ENCODE measurements at places on chromosomes 2 and 18. TPM values are rescaled to one million over a fixed set of nuclear protein-coding genes. Genes with fewer than 3 reads are reported as not detected.
A peak's percentile ranks its signal among the peaks of the same experiment; 100 is the strongest.

GRCh38 chr2:201709049-201709448 lies 10.6 kb upstream of the MPP4 start:
- peaks cover 24% of the 10 kb centered on the region for H3K36me3 ChIP-seq
- no peaks in the 10 kb centered on the region for H3K27me3 ChIP-seq
- H3K4me1 ChIP-seq: peaks cover 4% of the 10 kb centered on the region
- H3K4me3 ChIP-seq: no peak overlapping the region
- H3K27ac ChIP-seq: no peak overlapping the region

Gene RHBDD1
- 31.3 TPM for total RNA-seq

DNA sequence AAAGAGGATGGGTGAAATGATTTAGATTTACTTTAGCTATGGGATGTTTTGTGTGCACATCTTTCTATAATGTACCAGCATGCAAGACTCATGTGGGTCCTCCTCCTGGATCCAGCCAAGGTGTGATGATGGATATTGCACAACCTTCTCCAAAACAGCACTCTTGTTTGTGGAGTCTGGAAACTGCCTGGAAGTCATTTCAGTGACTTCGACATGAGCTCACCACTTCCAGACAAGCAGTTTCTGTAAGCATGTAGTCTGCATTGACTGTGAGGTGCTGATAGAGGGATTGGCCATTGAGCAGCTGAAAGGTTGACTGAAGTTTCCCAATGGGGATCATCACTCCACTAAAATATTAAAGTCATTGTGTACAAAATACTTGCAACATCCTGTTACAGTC lies 154.0 kb downstream of the TRIB2 start:
- H3K4me1 ChIP-seq: no peaks in the 10 kb centered on the region
- no peak overlapping the region for H3K4me3 ChIP-seq
- no peaks in the 10 kb centered on the region for H3K36me3 ChIP-seq

- H3K4me1 ChIP-seq: peaks cover 11% of the 10 kb centered on the region
- no peaks in the 10 kb centered on the region for H3K27me3 ChIP-seq
- H3K4me3 ChIP-seq: no peak overlapping the region
- no peak overlapping the region for H3K27ac ChIP-seq
These were observed 26.7 kb upstream of the SMIM21 start for GRCh38 chr18:75454022-75454795.

DNA sequence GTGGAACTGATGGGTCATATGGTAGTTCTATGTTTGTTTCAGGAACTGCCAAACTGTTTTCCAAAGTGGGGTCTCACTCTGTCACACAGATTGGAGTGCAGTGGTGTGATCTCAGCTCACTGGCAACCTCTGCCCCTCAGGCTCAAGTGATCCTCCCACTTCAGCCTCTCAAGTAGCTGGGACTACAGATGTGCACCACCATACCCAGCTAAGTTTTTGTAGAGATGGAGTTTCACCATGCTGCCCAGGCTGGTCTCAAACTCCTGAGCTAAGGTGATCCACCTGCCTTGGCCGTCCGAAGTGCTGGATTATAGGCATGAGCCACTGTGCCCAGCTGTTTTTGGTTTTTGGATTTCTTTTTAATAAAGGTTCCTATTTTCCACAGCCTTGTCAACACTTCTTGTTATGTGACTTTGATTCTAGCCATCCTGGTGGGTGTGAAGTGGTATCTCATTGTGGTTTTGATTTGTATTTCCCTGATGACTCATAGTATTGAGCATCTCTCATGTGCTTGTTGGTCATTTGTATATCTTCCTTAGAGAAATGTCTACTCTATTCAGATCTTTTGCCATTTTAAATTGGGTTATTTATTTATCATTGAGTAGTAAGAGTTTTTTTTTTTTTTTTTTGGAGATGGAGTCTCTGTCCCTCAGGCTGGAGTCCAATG lies 22.8 kb downstream of the NPC1 start:
- H3K27me3 ChIP-seq: no peaks in the 10 kb centered on the region
- peak; percentile 68 for DNase-seq
- no peak overlapping the region for H3K27ac ChIP-seq
- H3K36me3 ChIP-seq: peaks cover 31% of the 10 kb centered on the region
- peaks cover 3% of the 10 kb centered on the region for H3K4me1 ChIP-seq

DNA sequence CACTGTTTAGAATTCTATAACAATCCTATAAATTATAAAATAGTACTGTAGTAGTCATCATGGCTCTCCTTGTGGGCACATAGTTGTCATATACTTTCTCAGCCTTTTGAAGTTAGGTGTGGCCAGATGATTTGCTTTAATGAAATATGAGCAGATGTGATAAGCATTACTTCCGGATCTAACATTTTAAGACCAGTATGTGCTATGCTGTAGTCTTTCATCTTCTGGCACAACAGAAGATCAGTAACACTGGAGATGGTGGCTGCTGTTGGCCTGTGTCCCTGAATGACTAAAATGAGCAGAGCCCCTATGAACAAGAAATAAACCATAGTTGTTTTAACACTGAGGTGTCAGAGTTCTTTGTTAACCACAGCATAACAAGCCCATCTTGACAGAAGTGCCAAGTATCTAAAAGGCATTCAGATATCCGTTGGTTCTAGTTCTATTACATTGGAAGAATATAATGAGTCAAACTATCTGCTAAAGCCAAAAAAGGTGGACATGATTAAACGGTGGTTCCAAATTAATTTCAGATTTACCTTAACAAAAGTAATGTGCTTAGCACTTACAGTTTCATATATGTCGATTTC lies 6.3 kb downstream of the MEX3C start:
- H3K4me3 ChIP-seq: no peak overlapping the region
- DNase-seq: peak; percentile 16
- no peak overlapping the region for H3K27ac ChIP-seq
- H3K36me3 ChIP-seq: no peaks in the 10 kb centered on the region
- no peaks in the 10 kb centered on the region for H3K27me3 ChIP-seq

Gene IL18R1
- total RNA-seq: 2.4 TPM

DNA sequence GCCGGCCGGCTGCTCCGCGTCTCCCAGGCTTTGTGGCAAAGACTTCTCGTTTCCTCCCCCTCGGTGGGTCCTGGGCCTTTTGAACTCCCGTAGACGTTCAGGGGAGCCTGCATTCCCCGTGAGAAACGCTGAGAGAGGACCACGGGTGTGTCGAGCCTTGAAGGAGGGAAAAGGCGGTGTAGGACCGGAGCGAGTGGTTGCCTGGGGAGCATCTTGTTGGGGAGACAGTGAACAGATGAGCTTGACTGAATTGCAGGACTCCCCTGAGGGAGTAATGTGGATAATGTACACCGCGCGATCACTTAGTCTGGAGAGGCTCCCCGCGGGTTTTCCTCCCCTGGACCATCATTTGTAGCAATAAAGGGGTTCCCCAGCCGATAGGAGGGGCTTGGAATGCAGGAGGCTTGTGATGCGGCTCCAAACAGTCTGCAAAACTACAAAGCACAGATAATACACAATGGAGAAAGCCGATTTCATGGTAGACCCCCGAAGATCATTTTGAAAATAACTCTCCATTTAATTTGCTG lies 769 bp downstream of the ALMS1 start:
- H3K4me1 ChIP-seq: peaks cover 7% of the 10 kb centered on the region
- no peak for DNase-seq
- peak overlapping the region; percentile 65 for H3K27ac ChIP-seq
- no peaks in the 10 kb centered on the region for H3K36me3 ChIP-seq
- H3K27me3 ChIP-seq: no peaks in the 10 kb centered on the region
- H3K4me3 ChIP-seq: peak overlapping the region; percentile 91

DNA sequence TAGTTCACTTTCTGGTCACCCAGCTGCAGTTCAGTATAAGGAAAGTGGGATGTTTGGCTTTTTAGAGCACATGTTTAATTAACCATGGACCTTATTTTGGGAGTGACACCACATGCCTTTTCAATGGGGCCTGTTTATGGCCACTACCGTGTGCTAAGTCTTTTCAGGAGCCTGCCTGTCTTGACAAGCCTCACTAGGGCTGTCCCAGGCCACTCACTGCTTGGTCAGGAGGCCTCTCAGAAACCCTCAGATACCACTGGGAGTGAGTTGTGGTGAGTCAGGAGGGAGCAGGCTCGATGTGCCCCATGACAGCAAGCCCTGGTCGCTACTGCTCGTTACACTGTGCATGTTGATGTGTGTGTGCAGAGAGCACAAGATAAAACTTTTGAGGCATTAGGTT lies 123.0 kb downstream of the MAP4K4 start:
- no peaks in the 10 kb centered on the region for H3K27me3 ChIP-seq
- peaks cover 60% of the 10 kb centered on the region for H3K4me1 ChIP-seq
- peaks cover 1% of the 10 kb centered on the region for H3K36me3 ChIP-seq
- H3K4me3 ChIP-seq: no peak overlapping the region
- peak overlapping the region; percentile 53 for H3K27ac ChIP-seq

GRCh38 chr2:136212426-136213378 lies 94.8 kb upstream of the CXCR4 start:
- no peaks in the 10 kb centered on the region for H3K4me1 ChIP-seq
- H3K4me3 ChIP-seq: no peak overlapping the region
- no peaks in the 10 kb centered on the region for H3K27me3 ChIP-seq
- no peaks in the 10 kb centered on the region for H3K36me3 ChIP-seq
- H3K27ac ChIP-seq: no peak overlapping the region

- no peak overlapping the region for H3K4me3 ChIP-seq
- no peaks in the 10 kb centered on the region for H3K27me3 ChIP-seq
- DNase-seq: no peak
- H3K36me3 ChIP-seq: no peaks in the 10 kb centered on the region
These were observed 106.8 kb downstream of the SLC39A10 start for GRCh38 chr2:195763866-195764265.

Gene SFT2D3
- total RNA-seq: 2.9 TPM

GRCh38 chr2:61959381-61960293 lies 54.2 kb downstream of the COMMD1 start:
- no peak overlapping the region for H3K27ac ChIP-seq
- no peaks in the 10 kb centered on the region for H3K36me3 ChIP-seq
- H3K4me3 ChIP-seq: no peak overlapping the region
- no peaks in the 10 kb centered on the region for H3K4me1 ChIP-seq
- no peaks in the 10 kb centered on the region for H3K27me3 ChIP-seq
- DNase-seq: no peak

DNA sequence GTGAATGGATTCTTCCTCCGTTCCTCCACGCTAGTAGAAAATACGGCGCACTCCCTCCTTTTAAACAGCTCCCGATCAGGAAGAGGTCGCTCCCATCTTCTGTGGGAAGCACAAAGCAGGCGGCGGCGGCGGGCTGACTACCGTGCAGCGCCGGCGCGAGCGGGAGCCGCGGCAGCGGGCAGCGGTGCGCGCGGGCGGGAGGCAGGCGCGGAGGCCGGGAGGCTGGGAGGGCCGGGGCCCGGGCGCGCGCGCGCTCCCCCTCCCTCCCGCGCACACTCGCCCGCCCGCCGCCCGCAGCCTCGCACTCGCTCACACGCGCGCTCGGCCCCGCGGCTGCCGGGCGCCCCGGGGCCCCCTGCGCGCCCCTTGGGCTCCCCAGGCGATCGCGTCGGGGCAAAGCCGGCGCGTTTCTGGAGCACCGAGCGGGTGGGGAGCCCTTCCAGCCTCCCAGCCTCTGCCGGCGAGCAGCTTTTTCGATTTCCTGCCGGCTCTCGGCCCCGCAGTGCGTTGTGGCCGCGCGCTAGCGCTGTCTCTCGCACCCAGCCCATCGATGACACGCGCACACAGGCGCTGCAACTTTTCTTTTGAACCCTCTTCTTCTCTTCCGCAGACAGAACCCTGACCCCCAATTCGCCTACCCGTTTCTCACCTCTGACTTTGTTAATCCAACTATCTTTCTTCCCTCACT lies at the start of gene SLC8A1:
Gene SLC8A1, minus strand, starts transcription at position 173 of the 688 bp plus-strand sequence.
- no peaks in the 10 kb centered on the region for H3K27me3 ChIP-seq
- no peaks in the 10 kb centered on the region for H3K4me1 ChIP-seq
- peak within 1 kb of the TSS; percentile 54 for H3K27ac ChIP-seq
- peak within 1 kb of the TSS; percentile 84 for H3K4me3 ChIP-seq

- no peaks in the 10 kb centered on the region for H3K36me3 ChIP-seq
- no peak overlapping the region for H3K4me3 ChIP-seq
- no peaks in the 10 kb centered on the region for H3K4me1 ChIP-seq
- H3K27me3 ChIP-seq: no peaks in the 10 kb centered on the region
- no peak overlapping the region for H3K27ac ChIP-seq
These were observed 39.9 kb upstream of the INHBB start for GRCh38 chr2:120305937-120306490.

GRCh38 chr2:38682008-38682575 lies 16.2 kb downstream of the GALM start:
- H3K27me3 ChIP-seq: no peaks in the 10 kb centered on the region
- DNase-seq: no peak
- H3K36me3 ChIP-seq: no peaks in the 10 kb centered on the region
- H3K27ac ChIP-seq: no peak overlapping the region
- H3K4me1 ChIP-seq: peaks cover 4% of the 10 kb centered on the region
- no peak overlapping the region for H3K4me3 ChIP-seq

- peaks cover 41% of the 10 kb centered on the region for H3K36me3 ChIP-seq
- no peak overlapping the region for H3K4me3 ChIP-seq
- peak; percentile 55 for DNase-seq
- no peaks in the 10 kb centered on the region for H3K27me3 ChIP-seq
- H3K27ac ChIP-seq: no peak overlapping the region
These were observed 12.7 kb downstream of the KDM3A start for GRCh38 chr2:86453836-86454235.

DNA sequence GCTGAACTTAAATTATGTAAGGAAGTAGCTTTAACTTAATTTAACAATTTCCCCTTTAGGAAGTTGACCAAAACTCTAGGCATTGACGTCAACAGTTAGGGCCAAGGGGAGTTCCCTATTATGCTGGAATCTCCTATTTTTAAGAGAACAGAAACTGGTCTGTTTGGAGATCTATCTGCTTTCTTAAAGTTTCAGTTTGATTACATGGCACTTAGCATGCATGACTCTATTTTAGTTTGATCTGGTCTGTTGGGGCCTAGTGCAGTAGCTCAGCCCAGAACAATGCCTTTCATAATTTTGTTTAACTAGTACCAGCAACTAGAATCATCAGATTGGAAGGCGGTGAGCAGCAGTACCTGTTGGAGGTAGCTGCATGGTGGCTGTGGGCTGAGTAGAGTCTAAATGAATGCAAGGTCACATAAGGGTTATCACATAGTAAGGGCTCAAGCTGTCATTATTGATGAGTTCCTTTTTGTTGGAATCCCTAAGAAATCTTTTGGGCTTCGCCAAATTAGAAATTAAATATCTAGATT lies 60.5 kb upstream of the ZNG1B start:
- H3K27me3 ChIP-seq: no peaks in the 10 kb centered on the region
- no peak overlapping the region for H3K4me3 ChIP-seq
- DNase-seq: no peak
- no peaks in the 10 kb centered on the region for H3K4me1 ChIP-seq

DNA sequence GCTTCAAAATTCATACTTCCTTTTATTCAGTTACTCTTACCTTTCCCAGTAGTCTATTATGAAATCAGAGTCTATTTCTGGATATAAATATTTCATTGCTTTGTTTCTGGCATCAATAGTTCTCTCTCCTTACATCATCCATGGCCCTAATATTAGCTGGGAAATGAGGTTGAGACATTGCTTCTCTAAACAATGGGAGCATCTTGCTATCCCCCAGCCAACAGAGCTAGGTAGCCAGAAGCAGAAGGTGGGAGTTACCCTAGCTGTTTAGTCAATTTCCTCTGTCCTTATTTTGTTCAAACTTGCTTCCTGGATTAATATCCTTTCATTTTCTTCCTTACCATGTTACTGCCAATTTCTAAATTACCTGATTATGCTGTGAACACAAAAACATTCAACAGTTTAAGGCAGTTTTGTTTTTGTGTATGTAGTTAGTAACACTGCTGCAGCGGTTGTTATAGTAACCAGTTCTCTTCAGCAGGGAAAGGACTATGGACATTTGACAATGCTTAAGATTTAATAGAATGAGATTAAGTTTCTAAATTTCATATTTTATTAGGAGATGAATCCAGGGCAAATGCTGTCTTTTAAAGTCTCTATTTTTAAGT lies 160.5 kb upstream of the KCNJ3 start:
- no peaks in the 10 kb centered on the region for H3K36me3 ChIP-seq
- no peak overlapping the region for H3K27ac ChIP-seq
- H3K4me3 ChIP-seq: no peak overlapping the region
- no peak for DNase-seq
- H3K27me3 ChIP-seq: no peaks in the 10 kb centered on the region
- H3K4me1 ChIP-seq: no peaks in the 10 kb centered on the region

- H3K27me3 ChIP-seq: no peaks in the 10 kb centered on the region
- H3K36me3 ChIP-seq: peaks cover 27% of the 10 kb centered on the region
- H3K27ac ChIP-seq: no peak overlapping the region
- no peak overlapping the region for H3K4me3 ChIP-seq
These were observed 11.6 kb downstream of the MAIP1 start for GRCh38 chr2:199966976-199967375.

Data from astrocyte (in vitro differentiated cells and primary cell).